Brain microvascular endothelial cell (primary cell): ENCODE measurements at places on chromosomes 1 and 21.

GRCh38 chr1:88061492-88062177, 622.4 kb upstream of the PKN2 start:
- peak; percentile 57 for DNase-seq

- DNase-seq = peak; percentile 33
Observed at GRCh38 chr1:185926588-185926987, 192.4 kb downstream of the HMCN1 start.

GRCh38 chr1:200433586-200433985, 23.8 kb upstream of the ZNF281 start:
- no peak for DNase-seq

GRCh38 chr1:150127868-150128267, 21.8 kb upstream of the PLEKHO1 start:
- DNase-seq = no peak

DNA sequence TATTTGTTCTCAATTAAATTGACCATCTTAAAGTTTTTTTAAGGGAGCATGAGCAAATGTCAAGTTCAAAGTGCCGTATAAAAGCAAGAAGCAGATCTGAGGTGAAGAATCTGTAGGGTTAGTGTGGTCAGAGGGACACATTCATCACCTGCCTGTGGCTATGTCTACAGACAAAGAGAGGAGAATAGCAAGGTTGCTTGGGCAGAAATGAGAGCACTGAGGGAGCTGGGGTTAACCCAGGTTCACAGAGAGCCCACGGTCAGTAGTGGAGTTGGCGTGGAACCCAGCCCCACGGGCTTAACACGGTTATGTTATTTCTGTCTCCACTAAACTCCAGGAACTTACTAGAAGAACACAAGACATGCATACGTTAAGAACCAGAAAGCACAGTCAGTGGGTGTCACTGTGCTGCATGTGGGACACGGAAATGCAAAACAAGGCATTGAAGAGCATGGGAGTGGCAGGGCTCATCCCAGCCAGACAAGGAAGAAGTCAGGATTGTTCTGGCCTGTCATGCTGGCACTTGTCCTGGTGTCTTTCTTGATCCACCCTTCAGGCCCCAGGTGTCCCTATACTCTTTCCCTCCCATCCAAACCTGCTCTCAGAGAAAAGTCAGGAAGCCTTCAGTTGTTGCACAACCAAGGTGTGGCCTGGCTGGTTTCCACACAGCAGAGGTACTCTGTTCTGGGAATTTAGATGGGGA, 95.5 kb upstream of the IVNS1ABP start:
- DNase-seq = no peak

GRCh38 chr1:223887747-223888418, 42.1 kb upstream of the TP53BP2 start:
- peak; percentile 99 for DNase-seq

- DNase-seq = peak; percentile 23
Observed at GRCh38 chr1:214552174-214552608, 789 bp upstream of the PTPN14 start.

GRCh38 chr1:39926343-39926793, 24.7 kb upstream of the MYCL start:
- no peak for DNase-seq

GRCh38 chr1:7398982-7399381, 372.1 kb upstream of the VAMP3 start:
- no peak for DNase-seq

DNA sequence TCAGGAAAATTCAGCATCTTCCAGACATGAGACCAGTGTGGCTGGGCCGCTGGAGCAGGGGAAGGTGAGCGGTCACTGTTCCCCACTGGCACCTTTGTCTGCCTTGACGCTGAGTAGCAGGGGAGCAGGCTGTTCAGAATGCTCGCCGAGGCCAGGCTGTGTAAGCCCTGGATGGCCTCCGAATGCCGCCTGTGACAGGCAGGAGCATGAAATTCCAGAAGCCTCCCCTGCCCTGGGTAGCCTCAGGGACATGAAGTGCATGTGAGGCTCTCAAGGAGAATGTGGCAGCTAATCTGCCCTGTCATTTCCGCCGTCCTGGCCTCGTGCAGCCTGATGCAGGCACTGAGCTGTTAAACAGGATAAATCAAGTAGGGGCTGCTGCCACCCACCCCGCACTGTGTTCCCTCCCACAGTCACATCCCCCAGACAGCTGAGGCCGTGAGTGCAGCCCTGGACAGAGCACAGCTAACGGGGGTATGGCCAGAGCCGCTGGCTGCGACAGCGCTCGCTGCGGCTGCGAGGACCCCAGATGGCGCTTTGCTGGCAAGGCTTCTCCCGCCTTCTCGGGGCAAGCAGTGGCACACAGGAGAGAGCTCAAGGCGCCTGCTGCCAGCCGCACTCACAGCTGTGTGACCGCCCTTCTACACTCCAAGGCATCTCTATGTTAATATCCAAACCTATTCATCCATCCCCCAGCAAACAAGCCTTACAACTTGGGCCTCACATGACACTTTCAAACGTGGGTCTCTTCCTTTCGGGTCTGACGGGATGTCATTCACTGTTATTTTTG, 105.0 kb upstream of the COL6A1 start:
- no peak for DNase-seq

DNA sequence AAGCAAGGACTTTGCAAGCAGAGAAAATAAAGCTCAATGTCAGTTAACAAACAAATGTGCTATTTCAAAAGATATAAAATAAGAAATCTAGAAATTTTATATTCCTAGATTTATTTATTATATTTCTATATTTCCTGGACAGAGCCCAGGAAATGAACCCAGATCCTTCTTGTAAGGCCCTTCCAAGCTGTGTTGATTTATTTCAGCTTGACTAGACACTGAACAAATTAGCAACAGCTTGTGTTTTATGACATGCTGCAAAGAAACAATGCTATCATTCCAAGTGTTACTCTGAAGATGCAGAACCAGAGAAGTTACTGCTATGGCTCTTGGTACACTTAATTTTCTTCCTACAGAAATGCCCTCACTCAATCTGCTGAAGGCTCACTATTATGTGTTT, 6.2 kb downstream of the TGFBR3 start:
- no peak for DNase-seq

DNA sequence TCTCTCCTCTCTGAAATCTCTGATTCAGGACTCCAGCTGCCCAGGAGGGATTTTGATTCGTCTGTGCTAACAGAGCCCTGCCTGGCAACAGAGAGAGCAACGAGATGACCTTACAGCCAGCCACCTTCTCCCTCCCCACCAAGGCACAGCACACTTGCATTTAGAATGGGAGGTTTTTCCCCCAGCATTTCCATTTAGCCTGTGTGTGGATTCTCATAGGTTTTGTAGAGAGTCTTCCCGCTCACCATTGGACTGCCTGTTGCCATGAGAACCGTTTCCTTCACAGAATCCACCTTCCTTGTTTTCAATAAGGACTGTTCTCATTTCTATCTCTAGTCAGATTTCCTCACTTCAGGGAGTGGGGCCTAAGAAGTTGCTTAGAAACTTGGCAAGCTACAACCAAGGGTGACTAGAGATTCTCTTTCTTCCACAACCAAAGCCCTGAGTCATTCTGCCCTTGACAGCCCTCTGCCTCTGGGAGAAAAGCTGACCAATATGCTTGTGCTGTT, 5.8 kb upstream of the IKBKE start:
- peak; percentile 83 for DNase-seq

DNA sequence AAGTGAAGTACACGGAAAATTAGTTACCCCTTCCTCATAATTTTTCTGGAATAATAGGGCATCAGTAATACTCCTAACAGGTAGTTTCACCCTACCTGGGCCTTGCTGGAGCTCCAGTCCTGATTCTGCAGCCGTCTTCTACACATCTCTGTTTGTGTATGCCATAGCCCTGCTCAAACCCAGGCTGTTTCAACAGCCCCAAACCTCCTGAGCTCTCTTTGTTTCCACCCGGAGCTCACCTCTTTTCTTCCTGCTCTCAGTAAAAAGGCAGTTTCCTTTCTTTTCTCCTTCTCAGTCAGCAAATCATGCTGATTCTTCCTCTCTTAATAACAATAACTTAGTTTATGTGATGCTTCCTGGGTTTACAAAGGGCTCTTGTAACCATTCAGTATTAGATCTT, 355.1 kb upstream of the RUNX1 start:
- DNase-seq = no peak

GRCh38 chr1:91076834-91077233, 55.0 kb upstream of the ZNF644 start:
- no peak for DNase-seq

GRCh38 chr1:115829023-115829674, 11.8 kb downstream of the NHLH2 start:
- peak; percentile 78 for DNase-seq

- no peak for DNase-seq
Observed at GRCh38 chr1:85311818-85312217, 35.4 kb upstream of the BCL10 start.

- no peak for DNase-seq
Observed at GRCh38 chr21:46009951-46010705, 28.6 kb downstream of the COL6A1 start.

GRCh38 chr1:89309828-89310227, 37.2 kb upstream of the GBP5 start:
- no peak for DNase-seq

DNA sequence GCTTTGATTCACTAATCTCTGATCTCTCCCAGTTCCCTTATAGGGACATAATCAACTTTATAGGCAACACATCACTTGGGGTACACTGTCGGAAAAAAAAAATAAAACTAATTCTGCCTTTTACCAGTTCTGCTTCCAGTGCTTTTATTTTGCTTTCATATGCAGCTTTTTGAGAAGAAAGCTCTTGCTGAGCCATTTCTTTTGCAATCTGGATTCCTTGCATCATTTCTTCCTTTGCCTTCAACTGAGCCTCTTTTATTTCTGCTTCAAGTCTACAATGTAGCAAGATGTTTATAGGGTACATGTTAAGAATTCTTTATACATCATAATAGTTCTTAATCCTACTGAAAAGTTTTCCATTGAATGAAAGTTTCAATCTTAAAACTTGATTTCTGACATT, 30.6 kb downstream of the KIF14 start:
- DNase-seq = no peak
